ENCODE measurements at places on chromosomes 5 and 9. TPM values are rescaled to one million over a fixed set of nuclear protein-coding genes. Genes with fewer than 3 reads are reported as not detected.

GRCh38 chr9:113522858-113523257 lies 59.3 kb downstream of the RGS3 start:
- H3K27ac ChIP-seq = peak overlapping the region; percentile 87
- no peak overlapping the region for H3K4me3 ChIP-seq
- no peak for DNase-seq
- no peaks in the 10 kb centered on the region for H3K27me3 ChIP-seq
- H3K36me3 ChIP-seq = no peaks in the 10 kb centered on the region
- H3K4me1 ChIP-seq = peaks cover 63% of the 10 kb centered on the region

Gene ROPN1L
- not detected for total RNA-seq

- H3K4me1 ChIP-seq = no peaks in the 10 kb centered on the region
- H3K27me3 ChIP-seq = no peaks in the 10 kb centered on the region
- no peaks in the 10 kb centered on the region for H3K36me3 ChIP-seq
- H3K27ac ChIP-seq = no peak overlapping the region
These were observed 15.7 kb upstream of the TBC1D9B start for GRCh38 chr5:179923436-179923835.

GRCh38 chr5:138542180-138542955 lies 668 bp downstream of the ETF1 start:
- peak overlapping the region; percentile 86 for H3K4me3 ChIP-seq
- H3K4me1 ChIP-seq = peaks cover 26% of the 10 kb centered on the region
- peak overlapping the region; percentile 96 for H3K27ac ChIP-seq
- DNase-seq = peak; percentile 21

DNA sequence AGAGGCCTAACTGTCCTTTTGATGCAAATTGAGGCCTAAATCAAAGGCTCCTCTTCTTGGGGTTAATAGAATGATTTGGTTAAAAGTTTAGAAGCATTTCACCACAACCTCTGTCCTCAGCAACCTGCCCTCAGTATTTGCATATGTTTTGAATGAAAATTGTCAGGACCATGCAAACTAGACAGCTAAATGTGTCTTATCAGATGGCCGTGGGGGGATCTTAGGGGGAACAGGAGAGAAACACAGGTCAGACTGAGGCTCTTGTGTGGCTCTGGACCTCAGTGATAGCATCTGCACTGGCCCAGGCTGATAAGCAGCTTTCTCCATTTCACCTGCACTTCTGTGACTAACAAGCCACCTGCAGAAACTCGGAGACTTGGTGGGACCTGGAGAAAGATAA lies 49.0 kb downstream of the FOXI1 start:
- no peak overlapping the region for H3K27ac ChIP-seq
- DNase-seq = no peak
- no peaks in the 10 kb centered on the region for H3K4me1 ChIP-seq
- H3K4me3 ChIP-seq = no peak overlapping the region
- no peaks in the 10 kb centered on the region for H3K27me3 ChIP-seq
- no peaks in the 10 kb centered on the region for H3K36me3 ChIP-seq

Gene GNA14
- 12.6 TPM for total RNA-seq

GRCh38 chr5:2738700-2739359 lies 12.6 kb downstream of the IRX2 start:
- H3K27me3 ChIP-seq = peaks cover 81% of the 10 kb centered on the region
- H3K4me1 ChIP-seq = no peaks in the 10 kb centered on the region
- no peak for DNase-seq
- no peak overlapping the region for H3K4me3 ChIP-seq
- no peaks in the 10 kb centered on the region for H3K36me3 ChIP-seq

Gene GABBR2
- total RNA-seq = not detected

- no peak for DNase-seq
- H3K4me3 ChIP-seq = no peak overlapping the region
- peaks cover 16% of the 10 kb centered on the region for H3K4me1 ChIP-seq
These were observed 16.6 kb downstream of the IER5L start for GRCh38 chr9:129161534-129161837.

Gene PCDHB3
- 0.80 TPM for total RNA-seq

DNA sequence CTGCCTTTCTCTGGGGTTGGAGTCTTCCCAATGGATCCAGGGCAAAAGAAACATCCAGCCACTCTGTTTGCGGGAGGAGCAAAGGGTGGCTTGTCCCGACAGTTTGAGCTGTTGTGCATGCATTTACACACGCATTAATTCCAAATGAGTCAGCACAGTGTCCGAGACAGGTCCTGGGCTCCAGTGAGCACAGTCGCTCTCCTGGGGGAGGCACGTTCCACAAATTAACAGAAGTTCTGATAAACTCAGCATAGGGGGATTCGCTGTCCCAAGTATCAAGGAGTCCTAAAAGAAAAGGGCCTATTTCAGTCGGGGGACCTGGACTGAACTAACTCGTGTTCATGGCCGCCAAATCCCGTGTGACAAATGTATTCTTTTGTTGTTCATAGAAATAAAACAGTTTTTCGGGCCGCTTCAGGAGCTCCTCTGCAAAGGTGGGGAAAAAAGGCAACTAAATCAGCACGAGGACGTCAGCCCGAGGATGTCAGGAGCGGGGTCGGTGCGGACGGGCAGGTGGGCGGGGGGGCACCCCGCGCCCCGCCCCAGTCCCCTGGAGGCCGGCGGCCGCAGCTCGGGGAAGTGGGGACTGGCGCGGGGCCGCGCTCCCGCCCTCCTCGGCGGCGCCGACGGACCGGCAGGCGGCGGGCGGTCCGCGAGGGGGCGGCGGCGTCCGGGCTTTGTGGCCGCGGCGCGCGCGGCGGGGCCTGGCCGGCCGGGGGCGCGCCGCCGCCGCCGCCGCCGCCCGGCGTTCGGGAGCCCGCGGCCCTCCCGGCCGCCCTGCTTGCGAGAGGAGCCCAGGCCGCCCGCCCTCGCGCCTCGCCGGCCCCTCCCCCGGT lies at the start of gene MSANTD3:
MSANTD3 (plus strand) TSS at position 614 of the 836 bp plus-strand sequence. CDS start 14,796 bp downstream, outside the sequence.
- H3K4me3 ChIP-seq = peak within 1 kb of the TSS; percentile 94
- no peaks in the 10 kb centered on the region for H3K27me3 ChIP-seq
- DNase-seq = peak; percentile 68
- H3K36me3 ChIP-seq = no peaks in the 10 kb centered on the region
- peak within 1 kb of the TSS; percentile 93 for H3K27ac ChIP-seq
- peaks cover 15% of the 10 kb centered on the region for H3K4me1 ChIP-seq

Gene HEMGN
- not detected for total RNA-seq

DNA sequence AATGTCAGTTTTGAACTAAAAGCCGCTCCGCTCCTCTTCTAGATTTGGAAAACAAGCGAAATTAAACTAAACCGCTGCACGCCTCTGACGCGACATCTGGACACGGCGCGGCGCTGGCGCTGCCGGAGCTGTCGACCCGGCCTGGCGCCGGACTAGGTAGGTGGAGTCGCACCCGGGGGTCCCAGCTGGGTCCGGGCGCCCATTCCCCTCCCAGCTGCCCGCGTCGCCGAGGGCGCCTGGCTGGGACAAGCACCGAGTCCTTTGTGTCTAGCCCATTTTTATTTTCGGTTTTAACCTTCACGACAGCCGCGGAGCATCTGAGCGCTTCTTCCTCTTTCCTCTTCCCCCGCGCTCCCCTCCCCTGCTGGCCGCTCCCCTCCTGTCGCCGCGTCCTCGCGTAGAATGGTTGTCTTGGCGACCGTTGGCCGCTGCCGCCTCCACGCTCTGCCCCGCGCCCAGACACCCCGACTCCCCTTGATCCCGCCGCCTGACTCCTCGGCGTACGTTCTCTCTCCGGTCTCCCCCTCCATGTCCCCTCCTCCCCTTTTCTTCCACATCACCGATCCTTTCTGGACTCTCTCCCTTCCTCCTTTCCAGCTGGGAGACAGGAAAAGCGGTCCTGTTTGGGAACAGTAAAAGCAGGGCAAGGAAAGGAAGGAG lies 545 bp downstream of the CDKN2B-AS1 start:
- no peaks in the 10 kb centered on the region for H3K36me3 ChIP-seq
- H3K27me3 ChIP-seq = peaks cover 49% of the 10 kb centered on the region
- peak overlapping the region; percentile 89 for H3K27ac ChIP-seq
- H3K4me3 ChIP-seq = peak overlapping the region; percentile 87

DNA sequence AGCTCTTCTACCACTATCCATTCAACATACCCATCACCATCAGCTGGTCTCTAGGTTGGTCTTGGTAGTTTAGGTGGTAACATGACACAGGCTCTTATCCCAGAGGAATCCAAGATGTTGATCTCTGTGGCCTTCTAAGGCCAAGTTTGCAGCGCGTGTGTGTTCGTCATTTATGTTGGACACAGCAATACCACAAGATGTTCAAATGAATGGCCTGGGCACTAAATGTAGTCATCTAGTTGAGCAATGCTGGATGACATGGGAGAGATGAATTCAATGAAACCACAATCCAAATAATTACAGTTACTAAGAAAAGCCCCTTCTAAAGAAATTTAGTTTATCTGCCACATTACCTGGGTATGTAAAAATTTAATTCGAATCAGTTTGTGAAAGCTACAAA lies 292.4 kb downstream of the MRPS30 start:
- no peaks in the 10 kb centered on the region for H3K4me1 ChIP-seq
- no peaks in the 10 kb centered on the region for H3K27me3 ChIP-seq
- DNase-seq = no peak
- no peak overlapping the region for H3K4me3 ChIP-seq
- H3K27ac ChIP-seq = no peak overlapping the region
- H3K36me3 ChIP-seq = no peaks in the 10 kb centered on the region

Gene ACTBL2
- total RNA-seq = not detected

- H3K27me3 ChIP-seq = peaks cover 13% of the 10 kb centered on the region
- DNase-seq = no peak
- no peaks in the 10 kb centered on the region for H3K36me3 ChIP-seq
- no peaks in the 10 kb centered on the region for H3K4me1 ChIP-seq
- no peak overlapping the region for H3K27ac ChIP-seq
These were observed 202.9 kb upstream of the MSX2 start for GRCh38 chr5:174521449-174521848.

DNA sequence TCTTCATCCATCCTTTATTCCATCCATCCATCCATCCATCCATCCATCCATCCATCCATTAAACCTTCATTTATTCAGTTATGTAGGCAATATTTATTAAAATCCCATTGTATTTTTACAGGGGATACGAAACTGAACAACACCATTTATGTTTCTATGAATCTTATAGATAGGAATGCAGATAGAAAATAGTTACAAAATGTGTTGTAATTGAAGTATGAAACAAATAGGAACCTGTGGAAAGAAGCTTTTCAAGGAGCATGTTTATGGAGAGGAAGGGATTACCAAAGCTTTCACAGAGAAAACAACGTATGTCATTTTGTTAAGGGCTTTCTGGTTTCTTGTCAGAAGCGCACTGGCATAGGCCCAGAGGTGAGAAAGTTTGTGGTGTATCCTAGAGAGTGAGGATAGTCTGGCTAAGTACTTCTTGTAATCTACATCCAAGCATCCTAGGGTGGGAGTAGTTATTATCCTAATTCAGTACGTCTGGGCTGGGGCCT lies 184.0 kb downstream of the CNTLN start:
- H3K4me3 ChIP-seq = no peak overlapping the region
- DNase-seq = no peak
- H3K27ac ChIP-seq = no peak overlapping the region
- H3K27me3 ChIP-seq = no peaks in the 10 kb centered on the region

Gene ARHGEF37
- total RNA-seq = 21.7 TPM

GRCh38 chr9:99235069-99235468 lies 13.0 kb downstream of the SEC61B start:
- H3K27me3 ChIP-seq = no peaks in the 10 kb centered on the region
- H3K36me3 ChIP-seq = peaks cover 19% of the 10 kb centered on the region
- DNase-seq = no peak
- H3K27ac ChIP-seq = peak overlapping the region; percentile 35
- H3K4me1 ChIP-seq = no peaks in the 10 kb centered on the region
- no peak overlapping the region for H3K4me3 ChIP-seq
